Activated naive CD8-positive, alpha-beta T cell treated with anti-CD3 and anti-CD28 coated beads for 36 hours (primary cell): ENCODE measurements at places on chromosomes 16 and 17.

DNA sequence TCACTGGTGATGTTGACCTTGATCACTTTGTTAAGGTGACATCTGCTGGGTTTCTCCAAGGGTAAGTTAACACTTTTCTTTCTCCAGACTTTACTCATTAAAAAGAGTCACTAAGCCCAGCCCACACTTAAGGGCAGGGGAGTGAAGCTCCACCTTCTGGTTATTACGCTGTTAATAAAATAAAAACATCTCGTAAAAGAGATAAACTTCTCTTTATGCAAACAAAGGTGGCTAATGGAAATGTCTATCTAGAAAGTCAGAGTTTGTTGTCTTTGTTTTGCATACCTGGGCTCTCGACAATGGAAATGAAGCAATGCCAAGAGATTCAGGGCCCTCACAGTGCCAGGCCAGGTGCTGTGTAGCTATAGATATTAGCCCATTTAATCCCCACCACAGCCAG, 134.4 kb downstream of the ZFHX3 start:
- no peak for DNase-seq

- peak; percentile 76 for DNase-seq
Observed at GRCh38 chr16:1102921-1103635, 7.0 kb upstream of the C1QTNF8 start.

- no peak for DNase-seq
Observed at GRCh38 chr16:30745082-30745481, 3.1 kb upstream of the PHKG2 start.

DNA sequence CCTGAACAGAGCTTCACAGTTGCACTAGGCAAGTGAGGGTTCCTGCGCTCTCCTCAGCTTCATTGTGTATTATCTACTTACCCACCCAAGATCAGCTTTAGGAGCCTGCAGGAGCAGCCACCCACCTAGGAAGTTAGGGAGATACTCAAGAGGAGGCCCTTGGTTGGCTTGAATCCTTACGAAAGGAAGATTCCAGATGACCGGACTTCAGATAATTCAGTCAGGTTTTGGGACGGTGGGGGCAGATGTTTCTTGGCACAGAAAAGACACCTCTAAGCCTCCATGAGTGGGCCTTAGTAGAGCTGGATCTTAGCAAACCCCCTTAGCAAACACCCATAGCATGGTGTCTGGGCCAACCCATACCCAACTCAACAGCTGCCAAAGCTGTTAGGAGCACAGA, 2.4 kb upstream of the CBFB start:
- DNase-seq, result no peak

DNA sequence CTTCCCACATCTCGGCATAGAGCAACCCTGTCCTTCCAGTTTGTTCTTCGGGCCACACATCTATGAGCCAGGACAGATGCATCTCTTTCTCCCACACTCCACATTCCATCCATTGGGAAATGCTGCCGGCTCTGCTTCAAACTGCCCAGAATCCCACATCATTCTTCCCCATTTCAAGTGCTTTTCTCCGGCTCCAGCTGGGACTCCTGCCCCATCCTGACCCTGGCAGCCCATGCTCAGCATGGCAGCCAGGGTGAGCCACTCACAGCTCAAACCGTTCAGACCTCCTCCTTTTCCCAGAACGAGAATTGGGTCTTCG, 132.8 kb upstream of the SDK2 start:
- DNase-seq, result no peak

DNA sequence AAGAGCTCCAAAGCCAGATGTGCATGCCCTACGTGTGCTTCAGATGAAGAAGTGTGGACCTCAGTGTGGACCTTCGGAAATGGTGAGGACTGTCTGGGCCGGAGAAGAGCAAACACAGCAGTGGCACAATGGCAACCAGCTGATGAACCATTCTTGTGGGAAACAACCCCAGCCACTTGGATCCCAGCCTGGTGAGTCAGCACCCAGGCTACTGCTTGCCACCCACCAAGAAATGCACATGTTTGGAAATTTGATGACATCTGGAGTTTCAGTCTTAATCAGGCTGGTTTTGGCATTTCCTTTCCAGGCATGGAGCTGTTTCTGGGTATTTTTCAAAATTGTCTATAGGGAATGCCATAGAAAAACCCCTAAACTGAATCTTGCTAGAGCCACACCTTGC, 42.7 kb downstream of the DYNLRB2 start:
- DNase-seq, result peak; percentile 59

DNA sequence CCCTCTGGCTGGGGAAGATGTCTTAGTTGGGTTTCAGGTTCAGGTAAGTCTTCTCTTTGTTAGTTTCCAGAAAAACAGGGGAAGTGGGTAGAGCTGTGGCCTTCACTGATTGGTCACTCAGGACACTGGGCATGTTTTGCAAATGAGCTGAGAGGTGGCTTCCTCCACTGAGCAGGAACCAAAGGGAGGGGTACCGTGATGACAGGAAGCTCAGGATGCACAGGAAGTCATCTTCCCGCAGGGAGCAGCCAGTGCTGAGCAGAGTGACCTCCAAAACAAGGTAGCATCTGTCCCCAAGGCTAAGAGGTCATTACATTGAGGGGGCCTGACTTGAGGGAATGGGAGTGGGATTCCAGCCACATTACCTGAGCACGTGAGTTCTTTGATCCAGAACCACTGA, 5.6 kb downstream of the NT5C start:
- no peak for DNase-seq

GRCh38 chr16:5619304-5619703, 521.7 kb upstream of the EEF2KMT start:
- no peak for DNase-seq

GRCh38 chr16:73274140-73274539, 226.2 kb upstream of the ZFHX3 start:
- no peak for DNase-seq

- DNase-seq, result no peak
Observed at GRCh38 chr17:42853597-42853967, 2.6 kb downstream of the AOC3 start.

- DNase-seq, result no peak
Observed at GRCh38 chr16:88812513-88813268, 963 bp upstream of the APRT start.

- DNase-seq, result no peak
Observed at GRCh38 chr17:11330006-11330405, 89.0 kb downstream of the SHISA6 start.

DNA sequence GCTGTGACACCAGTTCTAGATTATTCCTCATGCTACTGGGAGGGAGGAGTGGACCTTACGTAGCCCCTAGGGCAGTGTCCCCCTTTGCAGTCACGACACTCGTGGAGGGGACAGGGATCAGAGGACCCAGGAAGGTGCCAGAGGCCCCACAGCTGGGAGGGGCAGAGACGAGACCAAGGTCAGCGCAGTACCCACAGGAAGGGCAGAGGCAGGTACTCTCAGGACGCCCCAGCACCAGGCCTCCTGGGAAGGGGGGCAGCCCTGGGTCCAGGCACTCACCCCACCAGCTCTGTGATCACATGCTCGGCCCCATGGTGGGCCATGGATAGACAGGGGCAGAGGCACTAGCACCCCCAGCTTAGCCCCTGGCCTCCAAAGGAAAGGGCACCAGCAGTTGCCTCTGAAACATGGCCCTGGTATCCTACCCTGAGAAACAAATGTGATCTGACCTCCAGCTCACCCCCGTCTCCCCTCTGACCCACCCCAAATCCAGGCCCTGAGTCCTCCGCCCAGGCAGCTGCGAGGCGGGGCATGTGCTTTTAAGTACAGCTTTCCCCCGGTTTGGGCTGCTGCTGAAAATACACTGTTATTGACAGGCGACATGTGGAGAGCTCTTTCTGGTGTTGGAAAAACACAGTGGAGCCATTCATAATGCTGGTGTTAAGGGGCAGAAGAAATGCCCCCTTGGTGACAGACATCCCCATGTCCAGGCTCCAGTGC, 361.9 kb downstream of the C16orf95 start:
- DNase-seq, result no peak

DNA sequence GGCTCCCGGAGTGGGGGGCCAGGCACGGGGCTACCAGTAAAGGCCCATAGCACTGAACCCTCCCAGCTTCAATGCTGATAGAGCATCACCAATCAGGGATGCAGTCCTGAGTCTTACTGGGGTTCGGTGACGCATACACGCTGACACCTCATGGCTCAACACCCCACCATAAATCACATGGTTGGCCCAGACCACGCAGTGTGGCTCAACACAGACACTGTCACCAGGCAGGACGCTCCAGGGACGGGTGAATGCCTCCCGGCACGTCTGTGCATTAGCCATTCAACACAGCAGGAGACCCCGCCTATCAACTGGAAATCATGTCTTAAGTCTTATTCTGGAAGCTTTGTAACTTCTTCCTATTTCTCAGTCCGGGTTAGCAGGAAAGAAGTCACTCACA, 35.0 kb downstream of the NECAB2 start:
- DNase-seq, result no peak

DNA sequence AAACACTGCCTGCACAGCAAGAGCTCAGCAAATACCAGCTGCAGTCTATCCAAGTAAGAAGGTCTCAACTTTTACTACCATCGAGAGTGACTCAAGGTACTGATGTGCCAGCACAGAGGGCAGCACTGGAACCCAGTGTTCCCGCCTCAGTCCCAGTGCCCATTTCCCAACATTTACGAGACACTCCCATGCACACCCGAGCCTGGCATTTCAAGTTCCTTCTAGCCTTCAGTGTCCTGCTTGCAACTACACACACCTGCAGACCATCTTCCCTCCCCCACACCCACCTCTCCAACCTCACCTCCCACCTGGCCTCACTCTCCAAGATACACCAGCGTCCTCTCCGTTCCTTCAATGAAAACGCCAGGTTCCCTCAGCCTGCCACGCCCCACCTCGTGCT, 3.2 kb downstream of the KLHDC4 start:
- DNase-seq, result no peak

- no peak for DNase-seq
Observed at GRCh38 chr16:35188288-35189155, 1729.1 kb downstream of the TP53TG3F start.

GRCh38 chr17:78717431-78717980, 64.6 kb downstream of the CYTH1 start:
- no peak for DNase-seq

GRCh38 chr17:30290696-30291542, 825 bp downstream of the BLMH start:
- DNase-seq, result peak; percentile 49

- DNase-seq, result peak; percentile 93
Observed at GRCh38 chr17:42107597-42108576, 4.6 kb downstream of the DHX58 start.

DNA sequence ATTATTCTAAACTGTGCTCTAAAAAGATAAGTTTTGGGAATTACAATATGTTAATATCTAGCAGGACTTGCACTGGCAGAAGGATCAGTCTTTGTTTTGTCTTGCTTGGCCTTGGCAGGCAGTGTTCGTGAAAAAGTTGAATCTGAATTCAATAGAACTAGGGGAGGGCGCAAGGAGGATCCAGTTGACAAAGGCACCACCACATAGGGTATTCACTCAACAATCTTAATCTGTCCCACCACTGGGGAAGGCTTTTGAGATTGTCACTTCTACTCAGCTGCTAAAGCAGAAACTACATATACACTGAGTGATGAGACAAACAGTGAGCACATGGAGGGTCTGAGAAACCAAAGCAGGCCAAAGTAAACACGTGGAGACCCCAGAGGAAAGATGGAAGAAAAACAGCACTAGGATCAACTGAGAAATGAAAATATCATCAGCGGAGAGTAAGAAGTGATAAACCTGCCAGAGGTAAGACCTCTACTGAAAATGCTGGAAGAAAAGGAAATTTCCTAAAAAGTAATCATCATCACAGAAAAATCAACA, 2.4 kb downstream of the AMFR start:
- no peak for DNase-seq

DNA sequence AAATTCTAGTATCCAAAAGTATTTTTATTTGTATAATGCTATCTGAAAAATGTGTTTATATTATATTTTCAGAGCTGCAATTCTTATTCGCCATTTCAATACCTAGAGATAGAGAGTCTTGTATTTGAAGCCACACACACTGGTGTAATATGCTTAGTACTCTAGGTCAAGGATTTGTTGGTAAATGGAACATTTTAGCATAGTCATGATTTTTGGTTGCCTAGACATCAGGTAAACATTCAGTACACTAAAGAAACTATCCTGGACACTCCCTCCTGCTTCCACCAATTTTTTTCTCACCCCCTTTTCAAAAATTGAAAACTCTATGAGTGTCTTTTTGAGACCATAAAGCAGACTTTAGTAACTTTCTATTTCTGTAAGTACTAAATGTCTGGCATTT, 20.8 kb downstream of the ABHD15 start:
- no peak for DNase-seq

DNA sequence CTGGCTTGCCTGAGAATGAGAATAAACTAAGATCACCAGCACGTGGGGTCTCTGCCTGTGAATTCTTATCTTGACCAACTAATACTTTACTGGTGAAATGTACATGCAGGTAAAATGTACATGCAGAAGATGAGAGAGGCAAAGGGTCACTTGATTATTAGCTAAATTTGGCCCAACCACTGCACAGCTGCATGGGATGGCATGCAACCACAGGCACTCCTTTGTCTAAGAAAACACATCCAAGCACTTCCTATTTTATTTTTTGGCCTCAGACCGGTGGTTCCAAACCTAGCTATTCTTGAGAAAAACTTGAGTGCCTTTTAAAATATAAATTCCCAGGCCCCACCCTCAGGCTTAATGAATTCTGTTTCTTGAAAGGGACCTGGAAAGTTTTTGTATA, 77.9 kb downstream of the SYCE1L start:
- DNase-seq, result no peak

DNA sequence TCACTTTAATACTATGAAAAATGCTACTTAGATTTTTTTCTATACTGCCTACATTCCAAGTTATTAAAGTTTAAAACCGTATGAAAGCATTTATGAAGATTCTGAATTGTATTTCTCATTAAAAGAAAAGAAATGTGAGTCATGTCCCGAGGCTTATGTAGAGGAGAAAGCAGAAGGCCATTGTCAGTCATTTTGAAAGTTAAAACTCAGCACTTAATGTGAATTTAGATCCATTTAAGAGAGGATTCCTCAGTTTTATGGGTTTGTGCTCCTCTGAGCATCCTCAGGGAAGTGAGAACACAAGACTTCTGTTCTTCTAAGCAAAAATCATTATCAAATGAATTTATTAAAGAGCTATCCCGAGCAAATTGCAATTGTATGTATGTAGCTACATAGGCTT, 11.8 kb downstream of the C17orf75 start:
- DNase-seq, result no peak

GRCh38 chr17:77214743-77215142, 74.0 kb downstream of the SEC14L1 start:
- peak; percentile 17 for DNase-seq
